ENCODE measurements at places on chromosomes 7 and 10. TPM values are rescaled to one million over a fixed set of nuclear protein-coding genes. Genes with fewer than 3 reads are reported as not detected.

DNA sequence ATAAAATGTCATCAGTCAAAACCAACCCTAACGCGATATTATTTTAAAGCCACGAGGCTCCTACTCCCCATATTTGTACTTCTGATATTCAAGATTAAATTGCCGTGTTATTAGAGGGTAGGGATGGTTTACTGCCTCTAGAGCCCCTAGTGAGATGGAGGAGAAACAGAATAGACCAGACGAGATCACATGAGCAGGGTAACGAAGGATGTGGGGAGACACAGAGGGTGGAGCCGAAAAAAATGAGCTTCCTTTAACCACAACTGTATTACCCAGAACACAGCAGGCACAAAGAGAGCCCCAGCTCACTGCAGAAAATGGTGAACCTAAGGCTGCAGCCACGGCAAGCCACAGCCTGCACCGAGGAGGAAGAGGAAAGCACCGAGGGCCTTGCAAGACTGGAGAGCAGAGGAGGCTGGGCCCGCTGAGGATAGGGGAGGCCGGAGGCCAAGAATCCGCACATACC, 14.3 kb downstream of the ZC3HAV1 start:
- DNase-seq: no peak

- DNase-seq: no peak
These were observed 442.6 kb downstream of the PARD3 start for GRCh38 chr10:34372509-34372908.

DNA sequence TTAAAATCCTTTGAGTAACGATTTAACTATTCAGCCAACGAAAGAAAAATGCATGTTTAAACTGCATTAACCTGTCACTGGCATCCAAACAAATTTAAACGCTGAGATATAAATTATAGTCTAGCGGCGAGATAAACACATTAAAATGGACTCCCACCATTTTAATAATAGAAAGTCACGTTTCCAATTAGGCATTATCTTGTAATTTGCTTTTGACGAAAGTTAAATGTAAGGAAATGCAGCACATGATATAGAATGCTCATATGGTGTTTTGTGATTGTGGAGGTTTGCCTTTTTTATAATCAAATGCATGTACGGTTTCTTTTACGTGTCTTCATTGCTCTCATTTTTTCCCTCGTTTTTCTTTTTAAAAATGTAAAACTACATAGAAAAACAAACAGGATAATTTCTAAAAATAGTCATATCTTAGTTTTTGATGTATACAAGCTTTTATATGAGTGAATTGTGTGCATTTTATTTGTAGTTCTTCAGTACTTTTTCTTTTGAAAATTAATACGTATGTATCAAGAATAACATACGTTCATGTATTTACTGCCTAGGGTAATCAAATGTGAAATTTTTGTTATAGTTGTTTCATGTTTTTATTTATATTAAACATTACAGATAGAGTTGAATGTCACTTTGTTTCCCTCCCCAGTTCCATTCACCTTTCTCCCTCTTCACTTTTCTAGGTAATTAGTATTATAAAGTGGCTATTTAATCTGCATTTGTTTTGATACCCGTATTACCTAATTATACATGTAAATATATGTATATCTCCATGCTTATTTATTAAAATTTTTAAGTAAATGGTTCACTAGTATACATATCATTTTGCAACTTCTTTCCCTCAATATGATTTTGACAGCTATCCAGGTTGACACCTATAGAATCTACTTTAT, 1.1 kb upstream of the KLF14 start:
- no peak for DNase-seq

The PRKG1 gene
- 46.1 TPM for total RNA-seq

The NPTX2 gene
- total RNA-seq: 28.3 TPM

The HGF gene
- total RNA-seq: 5.0 TPM

- DNase-seq: no peak
These were observed 19.8 kb downstream of the VOPP1 start for GRCh38 chr7:55552320-55553023.

DNA sequence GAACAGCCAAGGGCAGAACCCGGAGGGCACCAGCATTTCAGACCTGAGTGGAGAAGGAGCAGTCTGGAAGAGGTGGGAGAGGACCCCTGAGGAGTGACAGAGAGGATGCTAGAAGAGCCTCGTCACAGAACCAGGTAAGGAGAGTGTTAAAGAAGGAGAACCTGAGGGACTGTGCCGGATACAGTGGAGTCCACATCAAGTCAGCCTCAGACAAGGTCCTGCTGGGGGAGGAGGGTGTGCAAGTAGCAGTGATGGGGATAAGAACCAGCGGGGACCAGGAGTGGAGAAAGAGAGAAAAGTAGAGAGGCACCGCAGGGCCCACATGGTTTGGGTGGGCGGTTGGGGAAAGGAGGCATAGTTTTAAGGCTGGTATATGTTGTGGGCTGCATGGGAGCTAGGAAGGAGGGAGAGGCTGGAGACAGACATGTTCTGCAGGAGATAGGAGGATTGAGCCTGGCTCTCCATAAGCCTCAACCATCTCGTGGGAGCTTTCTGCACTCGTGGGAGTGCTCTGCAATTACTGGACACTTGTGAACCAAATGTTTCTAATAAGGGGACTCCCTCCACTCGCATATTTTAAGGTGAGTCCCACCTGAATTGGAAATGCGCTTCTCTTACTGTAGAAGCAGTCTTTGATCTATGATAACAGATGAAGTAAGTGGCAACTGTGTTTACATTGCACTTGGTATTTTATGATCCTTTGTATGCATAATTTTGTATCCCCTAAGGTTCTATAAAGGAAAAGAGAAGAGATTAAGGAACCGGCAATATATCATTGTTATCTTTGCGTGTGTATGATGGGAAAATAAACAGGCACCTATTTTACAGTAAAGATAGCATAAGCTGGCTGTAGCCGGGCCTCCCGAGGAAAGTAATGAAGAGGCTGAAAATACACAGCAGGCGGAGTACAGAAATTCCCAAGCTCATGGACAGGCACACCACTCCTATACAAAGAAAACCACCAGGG, 154.8 kb downstream of the ADAM12 start:
- DNase-seq: no peak

- no peak for DNase-seq
These were observed 65.5 kb downstream of the GRB10 start for GRCh38 chr7:50717181-50717580.

The PTPRN2 gene
- 3.0 TPM for total RNA-seq

The PTF1A gene
- not detected for total RNA-seq

The CCDC172 gene
- total RNA-seq: not detected

DNA sequence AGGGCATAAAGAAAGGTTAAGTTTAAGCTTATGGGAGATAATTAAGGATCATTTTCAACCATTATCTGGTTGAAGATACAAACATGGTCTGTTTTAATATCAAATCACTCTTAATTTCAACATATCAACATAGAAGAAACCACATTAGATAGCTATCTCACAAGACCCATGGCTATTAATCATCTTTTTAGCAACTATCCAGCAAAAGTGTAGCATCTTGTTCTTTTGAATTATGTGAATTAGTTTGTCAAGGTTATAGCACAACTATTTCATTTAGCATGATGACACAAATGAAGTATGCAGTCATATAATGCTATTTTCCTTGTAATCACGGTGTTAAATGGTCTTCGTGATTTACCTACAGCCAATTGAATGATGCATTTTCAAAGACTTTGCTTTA, 58.9 kb upstream of the PPP1R9A start:
- DNase-seq: no peak

- DNase-seq: peak; percentile 80
These were observed 44.4 kb downstream of the TMEM270 start for GRCh38 chr7:73905360-73905759.

Data from esophagus muscularis mucosa (tissue), 4 donors.